ENCODE measurements at places on chromosomes 2 and 18.

GRCh38 chr18:23998018-23998417 lies 16.5 kb upstream of the TTC39C start:
- no peak for DNase-seq

- no peak for DNase-seq
Observed at GRCh38 chr2:200352636-200353035, 46.1 kb downstream of the SPATS2L start.

DNA sequence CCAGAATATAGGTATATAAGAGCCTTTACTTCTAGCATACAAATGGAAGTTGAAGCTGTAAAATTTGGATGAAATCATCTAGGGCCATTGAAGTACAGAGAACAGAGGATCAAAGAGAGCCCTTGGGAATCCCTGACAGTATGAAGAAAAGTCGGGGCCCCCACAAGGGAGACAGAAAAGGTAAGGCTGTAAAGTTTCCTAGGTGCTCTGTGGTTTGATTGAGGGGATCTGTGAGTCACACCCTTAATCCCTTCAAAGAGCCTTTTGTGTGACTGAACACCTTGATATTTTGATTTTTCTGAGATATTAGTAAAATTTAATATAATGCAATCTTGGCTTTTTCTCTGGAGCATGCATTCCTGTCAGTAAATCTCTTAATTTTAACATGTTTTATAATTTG lies 961.7 kb upstream of the TMEFF2 start:
- DNase-seq: no peak

GRCh38 chr2:158999458-158999857 lies 31.0 kb downstream of the TANC1 start:
- DNase-seq: no peak

DNA sequence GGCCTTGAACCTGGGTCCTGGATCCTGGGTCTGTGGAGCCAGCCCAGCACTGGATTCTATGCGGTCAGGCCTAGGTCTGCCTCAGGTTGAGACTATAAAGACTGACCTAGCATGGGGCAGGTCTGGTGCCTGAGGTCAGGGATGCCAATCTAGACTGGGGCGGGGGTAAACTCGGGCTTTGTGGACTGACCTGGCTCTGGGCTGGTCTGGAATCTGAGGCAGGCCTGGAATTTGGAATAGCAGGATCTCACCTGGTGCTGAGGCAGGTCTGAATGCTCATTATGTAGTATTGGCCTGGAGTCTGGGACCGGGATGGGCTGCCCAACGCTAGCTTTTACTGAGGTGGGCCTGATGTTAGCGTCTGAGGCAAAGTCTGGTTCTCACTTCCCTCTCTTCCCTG lies 256.0 kb downstream of the KIAA1328 start:
- DNase-seq: no peak

DNA sequence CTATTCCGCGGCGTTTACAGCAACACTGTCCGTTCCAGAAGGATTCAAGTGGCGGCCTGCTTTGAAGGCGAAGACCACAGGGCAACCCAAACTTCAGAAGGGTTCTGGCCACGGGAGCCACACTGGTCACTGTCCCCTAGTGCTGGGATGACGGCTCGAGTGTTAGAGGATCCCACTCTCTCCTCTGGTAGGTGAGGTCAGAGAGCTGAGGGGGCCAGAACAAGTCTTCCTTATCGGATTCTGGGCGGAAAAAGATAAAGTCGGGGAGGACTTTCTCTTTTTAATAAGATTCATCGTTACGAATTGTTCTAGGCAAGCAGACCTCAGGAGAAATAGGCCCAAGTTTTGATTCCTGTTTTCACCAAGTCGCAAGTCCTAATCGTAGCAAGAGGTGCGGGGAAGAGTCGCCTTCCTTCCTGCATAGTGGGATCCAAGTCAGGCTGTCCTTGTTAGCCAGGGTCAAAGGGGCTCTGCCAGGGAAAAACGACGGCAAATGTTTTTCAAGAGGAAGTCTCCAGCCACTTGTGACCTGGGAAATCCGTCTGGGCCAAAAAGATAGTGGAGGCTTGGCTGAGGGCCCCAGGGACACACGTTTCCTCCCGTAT lies 864 bp upstream of the MYL12A start:
- DNase-seq: no peak

GRCh38 chr2:207046724-207047123 lies 107.4 kb downstream of the CPO start:
- DNase-seq: no peak

- no peak for DNase-seq
Observed at GRCh38 chr2:71892896-71893295, 254.8 kb downstream of the CYP26B1 start.

GRCh38 chr2:64105670-64106461 lies 38.4 kb downstream of the PELI1 start:
- DNase-seq: no peak

DNA sequence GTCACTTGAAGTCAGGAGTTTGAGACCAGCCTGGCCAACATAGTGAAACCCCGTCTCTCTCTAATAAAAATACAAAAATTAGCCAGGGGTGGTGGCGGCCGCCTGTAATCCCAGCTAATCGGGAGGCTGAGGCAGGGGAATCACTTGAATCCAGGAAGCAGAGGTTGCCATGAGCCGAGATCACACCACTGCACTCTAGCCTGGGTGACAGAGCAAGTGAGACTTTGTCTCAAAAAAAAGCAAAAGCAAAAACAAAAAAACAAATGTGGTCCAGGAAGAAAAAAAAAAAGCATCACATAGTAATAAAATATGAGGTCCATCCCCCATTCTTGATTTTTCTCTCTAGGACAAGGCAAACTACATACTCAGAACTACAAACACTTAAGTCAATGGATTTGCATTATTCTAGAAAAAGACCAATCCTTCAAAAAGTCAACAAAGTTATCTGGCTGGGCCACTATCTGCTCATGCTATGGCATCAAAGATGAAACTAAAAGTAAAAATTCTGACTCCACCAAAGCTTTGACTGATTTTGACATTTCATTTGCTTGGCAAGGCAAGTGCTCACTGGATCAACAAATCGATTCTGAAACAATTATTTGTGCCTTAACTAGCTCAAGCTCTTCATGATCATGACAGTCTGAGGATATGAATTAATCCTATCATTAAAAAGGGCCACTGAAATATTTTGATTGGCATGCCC lies 28.4 kb downstream of the MEX3C start:
- no peak for DNase-seq

- no peak for DNase-seq
Observed at GRCh38 chr18:76410033-76410432, 85.0 kb downstream of the ZNF516 start.

GRCh38 chr2:127139766-127140165 lies 32.8 kb upstream of the BIN1 start:
- no peak for DNase-seq

DNA sequence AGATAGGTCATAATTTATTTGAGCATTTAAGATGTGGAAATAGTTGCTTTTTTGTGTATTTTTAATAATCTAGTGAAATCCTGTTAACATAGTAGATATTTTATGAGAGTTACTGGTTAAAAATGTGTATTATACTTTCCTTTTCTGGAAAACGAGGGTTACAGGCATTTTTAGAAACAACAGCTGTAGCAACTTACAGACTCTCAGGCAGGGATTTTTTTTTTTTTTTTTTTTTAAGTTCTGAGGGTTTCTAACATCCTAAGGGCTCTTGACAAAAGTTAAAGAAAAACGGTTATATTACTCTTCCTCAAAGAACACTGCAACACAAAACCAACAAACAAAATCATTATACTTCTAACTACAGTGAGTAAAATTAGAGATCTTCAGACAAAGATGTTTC lies 205.9 kb downstream of the ACKR3 start:
- no peak for DNase-seq

- no peak for DNase-seq
Observed at GRCh38 chr18:10197097-10197496, 257.3 kb upstream of the APCDD1 start.

GRCh38 chr2:105794926-105795574 lies 50.3 kb downstream of the NCK2 start:
- no peak for DNase-seq

- DNase-seq: no peak
Observed at GRCh38 chr2:145356056-145356455, 836.1 kb upstream of the ZEB2 start.
